ENCODE measurements at places on chromosomes 6 and 20.

- DNase-seq = no peak
These were observed 15.4 kb upstream of the MAPK13 start for GRCh38 chr6:36114798-36115408.

GRCh38 chr6:168231393-168231957, 88.1 kb downstream of the DACT2 start:
- DNase-seq = no peak

- no peak for DNase-seq
These were observed 485 bp downstream of the ADISSP start for GRCh38 chr20:3767110-3767426.

DNA sequence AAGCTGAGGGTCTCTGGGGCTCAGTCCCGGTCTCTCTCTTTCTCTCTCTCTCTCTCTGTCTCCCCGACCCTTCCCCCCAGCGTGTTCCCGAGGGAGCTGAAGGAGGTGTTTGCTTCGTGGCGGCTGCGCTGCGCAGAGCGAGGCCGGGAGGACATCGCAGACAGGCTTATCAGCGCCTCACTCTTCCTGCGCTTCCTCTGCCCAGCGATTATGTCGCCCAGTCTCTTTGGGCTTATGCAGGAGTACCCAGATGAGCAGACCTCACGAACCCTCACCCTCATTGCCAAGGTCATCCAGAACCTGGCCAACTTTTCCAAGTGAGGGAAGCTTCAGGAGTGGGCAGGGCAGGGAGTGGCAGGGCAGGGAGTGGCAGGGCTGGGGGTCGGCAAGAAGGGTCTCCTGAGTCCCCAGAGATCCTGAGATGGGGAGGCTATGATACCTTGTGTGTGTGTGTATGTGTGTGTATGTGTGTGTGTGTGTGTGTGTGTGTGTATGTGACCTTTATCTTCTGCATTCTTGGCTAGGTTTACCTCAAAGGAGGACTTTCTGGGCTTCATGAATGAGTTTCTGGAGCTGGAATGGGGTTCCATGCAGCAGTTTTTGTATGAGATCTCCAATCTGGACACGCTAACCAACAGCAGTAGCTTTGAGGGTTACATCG, 13.6 kb upstream of the ZBTB9 start:
- DNase-seq = no peak

DNA sequence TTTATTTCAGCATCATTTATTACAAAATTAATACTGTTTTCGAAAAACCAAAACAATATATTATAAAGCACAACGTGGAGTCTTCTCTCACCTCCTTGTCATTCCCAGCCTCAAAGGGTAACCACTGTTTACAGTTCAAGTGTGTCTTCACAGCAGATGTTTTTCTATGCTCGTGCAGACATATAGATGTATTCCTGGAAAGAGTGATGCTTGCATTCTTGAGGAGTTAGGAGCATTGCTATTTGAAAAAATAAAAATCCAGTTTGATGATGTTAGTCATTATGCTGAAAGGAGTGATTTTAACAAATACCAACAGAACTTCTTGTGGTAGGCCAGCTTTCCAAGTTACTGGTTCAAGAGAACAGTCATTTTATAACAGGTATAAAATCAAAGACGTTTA, 234.9 kb downstream of the BCKDHB start:
- no peak for DNase-seq

GRCh38 chr6:44237021-44237812, 9.7 kb upstream of the HSP90AB1 start:
- peak; percentile 89 for DNase-seq

DNA sequence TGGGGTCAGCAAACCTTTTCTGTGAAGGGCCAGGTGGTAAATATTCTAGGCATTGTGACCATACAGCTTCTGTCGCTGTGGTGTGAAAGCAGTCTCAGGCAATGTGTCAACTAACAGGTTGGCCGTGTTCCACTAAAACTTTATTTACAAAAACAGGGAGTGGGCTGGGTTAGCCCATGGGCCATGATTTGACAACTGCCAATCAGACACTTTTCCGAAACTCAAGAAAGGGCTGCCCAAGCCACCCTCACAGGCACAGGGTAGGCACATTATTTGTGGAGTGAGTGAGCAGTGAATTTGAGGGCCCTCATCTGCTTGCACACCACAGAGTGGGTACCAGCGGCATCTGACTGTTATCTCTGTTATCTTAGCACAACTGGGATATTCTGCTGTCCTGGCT, 290.3 kb downstream of the TAF4 start:
- no peak for DNase-seq

DNA sequence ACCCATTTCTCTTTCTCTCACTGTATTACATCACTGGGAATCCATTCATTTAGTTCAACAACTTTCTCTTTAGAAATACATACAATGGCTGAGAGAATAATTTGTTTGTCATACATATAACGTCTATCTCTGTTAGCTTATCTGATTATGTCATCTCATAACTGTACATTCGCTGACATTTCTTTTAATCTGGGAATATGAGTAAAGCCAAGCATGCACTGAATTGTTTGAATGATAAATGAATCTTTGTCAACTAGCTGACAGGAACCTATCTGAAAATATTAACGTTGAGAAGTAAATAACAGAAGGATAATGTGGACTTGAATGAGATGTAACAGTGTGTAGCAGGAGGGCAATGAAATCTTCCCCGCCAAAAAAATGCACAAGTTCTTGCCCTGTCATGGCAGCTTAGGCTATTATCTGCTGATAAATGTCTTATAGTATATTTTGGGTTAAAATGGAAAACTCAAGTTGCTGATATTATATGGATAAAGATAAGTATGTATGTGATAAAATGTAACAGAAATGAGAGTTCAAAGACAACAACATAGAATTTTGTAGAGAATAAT, 581.2 kb upstream of the ADGRB3 start:
- no peak for DNase-seq
